ENCODE measurements at places on chromosomes 1 and 21. TPM values are rescaled to one million over a fixed set of nuclear protein-coding genes. Genes with fewer than 3 reads are reported as not detected.

DNA sequence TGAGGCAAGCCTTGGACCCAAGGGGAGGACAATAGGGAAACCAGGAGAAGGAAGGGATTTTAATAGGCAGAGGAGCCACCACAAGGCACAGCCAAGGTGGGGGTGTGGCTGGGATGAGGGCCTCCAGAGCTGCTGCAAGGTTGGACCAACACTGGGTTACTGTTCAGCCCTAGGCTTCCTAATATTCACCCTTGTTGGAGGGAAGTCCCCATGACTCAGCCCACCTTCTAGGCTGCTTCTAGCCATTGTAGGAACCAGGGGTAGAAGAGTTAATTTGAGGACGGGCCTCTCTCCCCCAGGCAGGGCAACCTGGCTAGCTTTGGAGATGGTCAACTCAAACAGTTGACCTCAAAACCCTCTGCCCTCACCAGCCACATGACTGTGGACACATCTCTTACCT lies 59.5 kb downstream of the KCNN3 start:
- no peak for DNase-seq

- no peak for DNase-seq
Measured at GRCh38 chr1:162552684-162553252, 8.8 kb upstream of the UAP1 start.

- DNase-seq, result no peak
Measured at GRCh38 chr1:45854724-45855123, 51.3 kb downstream of the MAST2 start.

The TTLL7 gene
- total RNA-seq, result 58.0 TPM

GRCh38 chr1:53391982-53392381 lies 64.1 kb upstream of the LRP8 start:
- no peak for DNase-seq

DNA sequence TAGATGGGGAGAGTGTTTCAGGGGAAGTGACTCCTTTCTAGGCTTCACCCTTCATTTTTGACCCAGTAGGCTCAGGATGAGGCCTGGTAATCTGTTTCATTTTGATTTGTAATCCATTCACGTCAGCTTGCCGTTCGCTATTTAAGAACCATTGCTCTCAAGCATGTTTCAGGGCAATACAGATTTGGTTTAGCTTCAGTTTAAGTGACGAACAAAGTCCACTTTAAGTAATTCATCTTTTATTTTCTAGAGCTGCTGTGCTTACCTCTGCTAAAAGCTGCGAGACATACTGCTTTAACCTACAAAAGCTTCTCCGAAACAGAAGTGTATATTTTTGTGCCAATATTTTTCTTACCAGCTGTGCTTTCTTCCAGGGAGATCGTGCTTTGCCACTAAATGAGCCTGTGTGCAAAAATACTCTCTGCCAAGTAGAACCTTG lies 8.9 kb upstream of the FMO3 start:
- no peak for DNase-seq

The KIRREL1 gene
- 26.8 TPM for total RNA-seq

DNA sequence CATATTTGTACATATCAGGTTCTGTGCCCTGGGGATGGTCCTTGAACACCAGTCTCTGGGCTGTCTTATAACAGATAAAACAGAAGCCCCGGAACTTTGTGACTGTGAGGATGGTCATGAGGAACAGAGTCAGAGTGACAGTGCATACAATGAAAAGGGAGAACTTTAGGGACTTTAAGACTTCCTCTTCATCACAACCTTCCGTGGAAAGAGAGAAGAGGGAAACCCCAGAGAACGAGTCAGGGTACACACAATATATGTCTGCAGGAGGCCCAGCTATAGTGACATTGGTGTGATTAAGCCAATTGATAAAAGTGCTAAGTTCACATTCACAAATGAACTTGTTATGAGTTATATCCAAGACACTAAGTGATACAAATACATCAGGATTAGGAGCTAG lies 32.1 kb downstream of the TLR5 start:
- DNase-seq, result no peak

The SPRR1A gene
- not detected for total RNA-seq

DNA sequence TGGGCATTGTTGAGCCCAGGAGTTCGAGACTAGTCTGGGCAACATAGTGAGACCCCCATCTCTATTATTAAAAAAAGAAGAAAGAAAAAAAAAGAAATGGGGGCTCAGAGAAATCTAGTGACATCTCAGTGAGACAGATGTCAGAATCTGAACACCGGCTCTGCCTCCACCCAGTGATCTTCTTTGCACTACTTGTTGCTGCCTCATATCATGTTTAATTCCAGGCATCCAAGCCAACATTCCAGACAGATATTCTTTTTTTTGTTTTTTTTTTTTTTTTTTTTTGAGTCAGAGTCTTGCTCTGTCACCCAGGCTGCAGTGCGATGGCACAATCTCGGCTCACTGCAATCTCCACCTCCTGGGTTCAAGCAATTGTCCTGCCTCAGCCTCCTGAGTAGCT lies 5.0 kb upstream of the ARL8A start:
- no peak for DNase-seq

The CRNN gene
- total RNA-seq, result not detected

DNA sequence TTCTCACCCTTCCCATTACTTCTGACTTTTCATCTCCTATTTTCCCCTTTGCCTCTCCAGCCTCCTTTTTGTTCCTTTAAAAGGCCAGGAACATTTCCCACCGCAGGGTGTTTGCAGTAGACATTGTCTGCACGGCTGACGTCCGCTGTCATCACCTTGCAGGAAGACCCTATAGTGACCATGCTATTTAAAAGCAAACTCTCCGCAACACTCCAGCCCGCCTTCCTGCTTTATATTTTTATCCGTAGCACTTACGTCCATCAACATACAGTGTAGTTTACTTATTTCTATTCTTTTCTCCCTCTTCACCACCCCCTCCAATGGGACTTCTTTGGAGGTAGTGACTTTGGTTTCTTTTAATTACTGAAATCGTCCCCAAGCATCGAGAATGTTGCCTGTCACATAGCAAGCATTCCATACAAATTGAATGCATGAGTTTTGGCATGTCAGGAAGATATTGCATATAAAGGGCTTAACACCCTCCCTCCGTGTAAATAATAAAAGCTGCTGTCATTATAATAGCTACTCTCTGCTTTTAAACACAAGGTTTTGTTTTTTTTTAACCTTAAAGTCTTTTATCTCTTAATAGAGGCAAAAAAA lies 19.8 kb downstream of the SLC25A33 start:
- no peak for DNase-seq

The CFHR1 gene
- 0.75 TPM for total RNA-seq

DNA sequence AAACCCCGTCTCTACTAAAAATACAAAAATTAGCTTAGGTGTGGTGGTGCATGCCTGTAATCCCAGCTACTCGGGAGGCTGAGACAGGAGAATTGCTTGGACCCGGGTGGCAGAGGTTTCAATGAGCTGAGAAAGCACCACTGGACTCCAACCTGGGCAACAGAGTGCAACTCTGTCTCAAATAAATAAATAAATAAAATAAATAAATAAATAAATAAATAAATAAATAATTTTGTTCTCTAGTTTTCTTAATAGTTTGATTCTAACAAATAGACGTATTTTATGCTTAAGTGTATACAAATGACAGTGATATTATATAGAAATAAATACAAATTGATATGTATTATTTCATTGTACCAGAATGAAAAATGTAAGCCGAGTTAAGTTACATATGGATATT lies 339.9 kb upstream of the OLFM3 start:
- DNase-seq, result no peak

- no peak for DNase-seq
Measured at GRCh38 chr1:70503358-70503757, 92.3 kb downstream of the CTH start.

DNA sequence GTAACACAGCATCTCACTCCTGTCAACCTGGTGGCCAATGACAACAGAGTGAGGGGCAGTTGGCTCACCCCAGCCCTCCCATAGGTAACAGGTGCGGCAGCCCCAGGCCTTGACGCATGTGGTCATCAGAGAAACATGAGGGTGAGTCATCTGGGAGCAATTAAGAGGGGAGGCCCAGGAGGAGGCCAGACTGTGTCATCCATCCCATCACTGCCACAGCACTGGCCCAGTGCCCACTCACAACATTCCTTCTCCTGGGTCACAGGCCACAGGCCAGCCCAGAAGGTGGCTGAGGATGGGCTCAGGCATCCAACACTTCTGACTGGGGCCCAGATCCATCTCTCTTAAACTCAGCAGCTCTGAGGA lies 17.1 kb downstream of the TEX35 start:
- DNase-seq, result no peak

DNA sequence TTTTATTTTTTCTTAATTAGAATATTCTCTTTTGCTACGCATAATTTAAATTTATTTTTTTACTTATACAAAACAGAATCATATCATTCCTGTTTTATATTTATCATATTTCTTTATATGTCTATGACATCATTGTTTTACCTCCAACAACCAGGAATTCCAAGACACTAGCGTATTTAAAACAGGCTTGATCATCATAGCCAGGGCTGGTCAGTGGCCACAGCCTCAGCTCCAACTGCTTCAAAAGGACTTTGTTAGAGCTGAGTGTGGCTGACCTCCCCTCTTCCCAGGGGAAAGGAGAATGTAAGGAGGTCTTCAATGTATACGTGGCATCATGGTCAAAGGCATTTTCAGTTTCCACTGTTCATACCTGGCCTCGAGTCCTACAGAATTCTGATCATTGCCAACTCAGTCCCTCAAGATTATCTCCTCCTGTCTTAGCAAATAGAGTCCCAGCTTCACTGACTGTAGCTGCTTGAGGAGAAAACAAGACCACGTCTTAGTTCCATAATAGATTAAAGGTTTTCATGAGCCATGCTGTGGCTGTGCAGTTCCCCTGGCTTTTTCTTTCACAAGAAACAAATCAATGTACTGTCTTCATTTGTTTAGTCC lies 444.0 kb downstream of the PTPRC start:
- no peak for DNase-seq

- no peak for DNase-seq
Measured at GRCh38 chr21:39911286-39912199, 44.3 kb downstream of the PCP4 start.

GRCh38 chr1:20867847-20868246 lies 80.7 kb upstream of the HP1BP3 start:
- no peak for DNase-seq

DNA sequence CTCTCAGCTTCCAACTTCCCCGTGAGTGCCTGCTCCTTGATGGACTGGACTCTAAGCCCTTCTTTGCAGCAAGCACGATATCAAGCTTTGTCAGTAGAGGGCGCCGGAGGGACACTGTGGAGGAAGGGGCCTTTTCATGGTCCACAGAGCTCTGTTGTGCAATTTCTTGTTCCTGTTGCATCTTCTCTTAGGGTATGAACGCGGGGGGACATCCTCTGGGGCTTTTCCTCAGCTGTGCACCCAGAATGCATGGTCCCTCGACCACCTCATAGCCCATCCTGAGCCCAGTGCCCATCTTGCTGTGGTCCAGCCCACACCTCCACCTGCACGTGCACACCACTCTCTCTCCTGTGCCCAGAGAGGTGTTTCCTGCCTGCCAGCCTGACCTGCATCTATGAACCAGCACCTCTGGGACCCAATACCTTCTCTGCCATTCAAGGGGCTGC lies 556.8 kb downstream of the PTPRU start:
- DNase-seq, result peak; percentile 86

The TRIM17 gene
- total RNA-seq, result 0.23 TPM

The TMEM201 gene
- 8.8 TPM for total RNA-seq

- DNase-seq, result no peak
Measured at GRCh38 chr1:196980859-196981258, 3.5 kb downstream of the CFHR5 start.

DNA sequence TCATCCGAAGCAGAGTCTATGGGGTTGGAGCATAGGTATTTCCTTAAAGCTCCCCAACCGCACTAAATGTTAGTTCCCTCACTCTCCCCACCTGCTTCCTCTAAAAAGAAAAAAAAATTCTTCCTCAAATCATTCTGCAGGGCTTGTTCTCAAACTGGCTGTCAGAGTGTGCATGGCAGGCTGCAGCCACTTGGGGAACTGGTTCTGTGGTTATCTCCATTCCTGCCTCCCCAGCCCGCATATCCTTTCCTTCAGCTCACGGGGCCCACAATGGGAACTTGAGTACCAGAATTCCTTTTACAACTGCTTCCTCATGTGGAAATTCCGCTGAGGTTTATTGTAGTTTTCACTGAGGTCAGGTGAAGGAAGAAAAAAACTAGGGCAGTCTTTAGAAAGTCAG lies 159.2 kb downstream of the PIGK start:
- peak; percentile 21 for DNase-seq

GRCh38 chr1:231541842-231542241 lies 13.4 kb downstream of the TSNAX start:
- DNase-seq, result no peak

- no peak for DNase-seq
Measured at GRCh38 chr1:36119456-36119855, 5.6 kb downstream of the COL8A2 start.

The DPM3 gene
- total RNA-seq, result 130 TPM

DNA sequence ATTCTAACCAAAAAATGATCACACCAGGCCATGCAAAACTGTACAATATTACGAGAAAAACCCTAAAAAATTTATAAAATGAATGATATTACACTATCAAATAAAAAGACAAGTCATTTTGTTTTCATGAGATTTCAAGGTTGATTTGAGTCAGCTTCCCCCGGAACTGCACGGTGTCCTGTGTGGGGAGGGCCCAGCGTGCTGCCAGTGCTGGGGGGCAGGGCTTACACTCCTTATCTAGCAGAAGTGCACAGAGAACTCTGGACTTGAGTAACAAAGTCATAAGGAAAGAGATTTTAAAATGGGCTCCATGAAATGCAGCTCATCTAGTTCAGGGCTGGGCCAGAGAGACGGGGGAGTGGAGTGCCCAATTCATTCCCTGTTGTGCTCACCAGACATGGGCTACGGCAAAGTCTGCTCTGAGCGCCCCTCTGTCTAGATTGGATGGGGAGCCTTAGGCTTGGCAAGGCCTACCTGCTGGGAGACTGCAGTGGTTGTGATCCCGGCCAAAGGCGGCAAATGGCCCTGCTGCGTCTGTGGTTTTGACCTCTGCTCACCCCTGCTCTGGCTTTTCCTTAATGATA lies 50.1 kb downstream of the COQ8A start:
- DNase-seq, result peak; percentile 61

- DNase-seq, result no peak
Measured at GRCh38 chr1:110083866-110084226, 13.4 kb upstream of the ALX3 start.

The IGSF8 gene
- 81.7 TPM for total RNA-seq

The RCSD1 gene
- total RNA-seq, result 18.4 TPM

DNA sequence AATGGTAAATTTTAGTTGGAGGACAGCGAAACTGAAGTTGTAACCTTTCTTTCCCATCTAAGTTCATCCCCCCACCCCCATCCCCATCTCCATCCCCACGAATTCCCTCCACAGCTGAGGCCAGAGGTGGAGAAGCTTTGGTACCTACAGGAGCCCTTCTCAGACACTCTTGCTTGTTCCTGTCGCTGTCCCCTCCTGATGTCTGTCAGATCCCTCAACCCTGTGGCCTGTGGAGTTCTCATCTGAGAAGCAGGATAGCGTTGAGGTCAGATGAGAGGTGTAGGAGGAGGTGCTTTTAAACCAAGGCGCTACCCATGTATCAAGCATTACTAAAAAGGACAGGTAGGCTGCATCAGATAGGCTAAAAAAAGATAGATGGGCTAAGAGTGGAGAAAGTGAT lies 769 bp downstream of the NTPCR start:
- no peak for DNase-seq

The KRTAP19-1 gene
- total RNA-seq, result not detected

The TARBP1 gene
- 22.0 TPM for total RNA-seq

GRCh38 chr1:248812736-248813425 lies 12.8 kb downstream of the SH3BP5L start:
- no peak for DNase-seq

GRCh38 chr1:56385314-56385713 lies 194.0 kb downstream of the PLPP3 start:
- DNase-seq, result no peak

GRCh38 chr1:221045842-221046831 lies 166.9 kb downstream of the HLX start:
- no peak for DNase-seq

The RYR2 gene
- 7.5 TPM for total RNA-seq
